ENCODE measurements at places on chromosomes 3 and 15. TPM values are rescaled to one million over a fixed set of nuclear protein-coding genes. Genes with fewer than 3 reads are reported as not detected.

- no peak for DNase-seq
Measured at GRCh38 chr3:110625201-110625747, 446.3 kb upstream of the NECTIN3 start.

Gene C15orf39
- total RNA-seq: 2.3 TPM

- no peak for DNase-seq
Measured at GRCh38 chr3:59998058-59998457, 948.2 kb upstream of the CFAP20DC start.

GRCh38 chr3:10625323-10625722, 119.9 kb upstream of the ATP2B2 start:
- no peak for DNase-seq

Gene CYP1A1
- 0.17 TPM for total RNA-seq

GRCh38 chr15:61654002-61654740, 406.1 kb downstream of the VPS13C start:
- no peak for DNase-seq
